ENCODE measurements at places on chromosomes 4 and X. TPM values are rescaled to one million over a fixed set of nuclear protein-coding genes. Genes with fewer than 3 reads are reported as not detected.

GRCh38 chr4:156169011-156169410, 215.3 kb upstream of the CTSO start:
- no peaks in the 10 kb centered on the region for H3K36me3 ChIP-seq
- H3K4me3 ChIP-seq: no peak overlapping the region
- DNase-seq: no peak

DNA sequence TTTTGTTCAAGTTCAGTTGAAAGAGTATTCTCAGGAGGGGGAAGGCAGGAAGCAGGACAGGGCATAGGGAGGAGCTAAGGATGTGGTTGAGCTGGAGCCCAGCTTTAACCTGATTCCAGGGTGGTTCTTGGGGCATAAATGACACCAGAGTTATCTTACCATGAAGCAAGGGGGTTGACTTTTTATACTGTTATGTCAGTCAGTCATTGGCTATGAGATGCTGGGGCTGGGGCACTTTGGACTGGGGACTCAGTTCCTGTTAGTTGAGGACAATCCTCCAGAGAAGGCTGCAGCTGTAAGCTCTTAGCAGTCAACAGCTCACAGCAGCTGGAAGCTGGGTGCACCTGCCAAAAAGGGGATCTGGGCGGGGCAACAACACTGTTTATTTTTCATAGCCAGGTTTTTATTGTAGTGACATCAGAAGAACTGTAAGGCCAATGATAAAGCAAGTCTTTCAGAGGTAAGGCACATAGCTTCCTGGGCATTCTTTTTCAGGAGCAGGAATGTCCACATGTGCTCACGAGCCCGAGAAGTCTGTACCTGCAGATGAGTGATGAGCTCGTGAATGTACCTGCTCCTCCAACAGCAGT, 78.5 kb downstream of the MID1IP1 start:
- H3K4me3 ChIP-seq: peak overlapping the region; percentile 58
- DNase-seq: peak; percentile 23
- H3K27me3 ChIP-seq: no peaks in the 10 kb centered on the region
- peak overlapping the region; percentile 84 for H3K27ac ChIP-seq
- peaks cover 44% of the 10 kb centered on the region for H3K4me1 ChIP-seq
- no peaks in the 10 kb centered on the region for H3K36me3 ChIP-seq

- DNase-seq: no peak
- no peaks in the 10 kb centered on the region for H3K4me1 ChIP-seq
- no peak overlapping the region for H3K4me3 ChIP-seq
- no peak overlapping the region for H3K27ac ChIP-seq
- no peaks in the 10 kb centered on the region for H3K36me3 ChIP-seq
Observed at GRCh38 chr4:161892951-161893350, 270.8 kb downstream of the FSTL5 start.

- H3K4me1 ChIP-seq: peaks cover 14% of the 10 kb centered on the region
- DNase-seq: no peak
- H3K36me3 ChIP-seq: peaks cover 3% of the 10 kb centered on the region
- peaks cover 79% of the 10 kb centered on the region for H3K27me3 ChIP-seq
- no peak overlapping the region for H3K4me3 ChIP-seq
Observed at GRCh38 chr4:173526027-173526482, 4.0 kb downstream of the HAND2 start.

GRCh38 chr4:94757192-94758140, at the start of gene BMPR1B:
Gene BMPR1B (plus strand): TSS chr4:94757955. CDS start chr4:95104425, 346,470 bp downstream.
- peaks cover 57% of the 10 kb centered on the region for H3K27me3 ChIP-seq
- no peak within 1 kb of the TSS for H3K27ac ChIP-seq
- H3K4me1 ChIP-seq: peaks cover 11% of the 10 kb centered on the region
- H3K4me3 ChIP-seq: peak within 1 kb of the TSS; percentile 44
- no peaks in the 10 kb centered on the region for H3K36me3 ChIP-seq

- no peak overlapping the region for H3K4me3 ChIP-seq
- no peak overlapping the region for H3K27ac ChIP-seq
- peaks cover 3% of the 10 kb centered on the region for H3K4me1 ChIP-seq
- H3K27me3 ChIP-seq: no peaks in the 10 kb centered on the region
- no peaks in the 10 kb centered on the region for H3K36me3 ChIP-seq
- no peak for DNase-seq
Observed at GRCh38 chr4:95156452-95156765, 392.4 kb downstream of the UNC5C start.

DNA sequence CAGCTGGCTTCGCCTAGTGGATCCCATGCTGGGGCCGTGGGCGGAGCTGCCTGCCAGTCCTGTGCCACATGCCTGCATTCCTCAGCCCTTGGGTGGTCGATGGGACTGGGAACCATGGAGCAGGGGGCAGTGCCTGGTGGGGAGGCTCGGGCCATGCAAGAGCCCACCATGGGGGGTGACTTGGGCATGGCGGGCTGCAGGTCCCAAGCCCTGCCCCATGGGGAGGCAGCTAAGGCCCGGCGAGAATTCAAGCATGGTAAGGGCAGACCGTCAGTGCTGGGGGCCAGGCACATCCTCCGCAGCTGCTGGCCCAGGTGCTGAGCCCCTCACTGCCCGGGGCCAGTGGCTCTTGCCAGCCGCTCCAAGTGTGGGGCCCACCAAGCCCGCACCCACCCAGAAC, 262.6 kb downstream of the CENPC start:
- DNase-seq: no peak
- H3K4me1 ChIP-seq: no peaks in the 10 kb centered on the region
- no peaks in the 10 kb centered on the region for H3K27me3 ChIP-seq
- H3K27ac ChIP-seq: no peak overlapping the region
- H3K4me3 ChIP-seq: no peak overlapping the region
- H3K36me3 ChIP-seq: no peaks in the 10 kb centered on the region

GRCh38 chr4:168859888-168860694, 150.0 kb downstream of the CBR4 start:
- H3K4me1 ChIP-seq: no peaks in the 10 kb centered on the region
- H3K27me3 ChIP-seq: peaks cover 9% of the 10 kb centered on the region
- no peak overlapping the region for H3K4me3 ChIP-seq
- no peaks in the 10 kb centered on the region for H3K36me3 ChIP-seq

DNA sequence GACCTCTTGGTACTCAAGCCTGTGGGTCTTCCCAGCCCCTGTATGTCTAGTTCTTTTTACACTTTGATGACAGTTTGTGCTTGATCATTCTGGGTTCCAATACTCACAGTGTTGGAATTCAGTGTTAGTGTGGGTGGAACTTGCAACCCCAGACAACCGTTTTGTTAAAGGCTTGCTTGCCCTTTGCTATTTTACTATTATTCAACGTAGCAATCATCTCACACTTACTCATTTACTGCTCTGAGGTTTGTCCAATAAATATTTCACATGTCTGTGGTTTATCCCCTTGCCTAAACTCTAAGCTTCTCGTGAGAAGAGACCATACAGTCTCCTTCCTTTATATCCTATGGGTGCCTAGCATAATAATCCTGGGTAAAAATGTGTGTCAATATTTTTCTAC, 15.3 kb downstream of the CCNG2 start:
- DNase-seq: no peak
- no peaks in the 10 kb centered on the region for H3K27me3 ChIP-seq
- no peaks in the 10 kb centered on the region for H3K4me1 ChIP-seq
- peaks cover 42% of the 10 kb centered on the region for H3K36me3 ChIP-seq

GRCh38 chr4:174591243-174592021, 69.1 kb upstream of the HPGD start:
- H3K27me3 ChIP-seq: no peaks in the 10 kb centered on the region
- no peak for DNase-seq
- no peaks in the 10 kb centered on the region for H3K36me3 ChIP-seq
- no peak overlapping the region for H3K27ac ChIP-seq
- H3K4me1 ChIP-seq: peaks cover 10% of the 10 kb centered on the region

GRCh38 chr4:167955006-167955405, 137.3 kb upstream of the ANXA10 start:
- H3K4me3 ChIP-seq: no peak overlapping the region
- no peak overlapping the region for H3K27ac ChIP-seq
- no peak for DNase-seq
- H3K4me1 ChIP-seq: no peaks in the 10 kb centered on the region
- H3K36me3 ChIP-seq: no peaks in the 10 kb centered on the region

DMRTC1B gene
- total RNA-seq: 1.7 TPM

TREX2 gene
- 3.2 TPM for total RNA-seq

PGAM4 gene
- not detected for total RNA-seq
